HCT116 (cell line): ENCODE measurements at places on chromosomes 5 and 9. TPM values are rescaled to one million over a fixed set of nuclear protein-coding genes. Genes with fewer than 3 reads are reported as not detected.
A peak's percentile ranks its signal among the peaks of the same experiment; 100 is the strongest.

The RABL6 gene
- 98.6 TPM for total RNA-seq

The PCDHGB5 gene
- total RNA-seq: 0.15 TPM

The ARHGEF28 gene
- total RNA-seq: 6.1 TPM

The SLC6A19 gene
- not detected for total RNA-seq

The CBY3 gene
- total RNA-seq: not detected

DNA sequence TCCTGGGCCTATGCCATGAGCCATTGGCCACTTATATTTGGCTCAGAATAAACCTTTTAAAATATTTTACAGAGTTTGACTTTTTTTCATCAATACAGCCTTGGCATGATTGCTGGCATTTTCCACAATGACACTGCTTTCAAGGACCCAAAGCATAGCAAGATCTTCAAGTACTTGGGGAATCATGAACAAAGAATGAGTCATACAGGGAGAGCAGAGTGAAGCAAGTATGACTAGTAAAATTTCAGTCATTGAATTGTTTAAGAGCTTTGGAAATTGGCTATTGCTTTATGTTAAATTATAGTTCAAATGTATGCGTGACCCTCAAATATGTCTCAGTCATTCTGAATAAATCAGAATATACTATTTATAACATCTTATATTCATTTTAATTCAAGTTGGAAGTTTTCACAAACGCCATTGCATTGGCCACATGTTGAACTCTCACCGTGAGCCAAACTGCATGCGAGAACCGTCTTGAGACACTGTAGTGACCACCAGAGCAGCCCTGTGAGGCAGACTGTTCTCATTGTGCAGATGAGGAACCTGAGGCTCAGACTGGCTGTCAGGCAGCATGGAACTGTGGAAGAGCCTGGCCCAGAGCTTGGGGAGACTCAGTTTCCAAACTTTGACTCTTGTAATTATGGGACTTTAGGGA, 52.9 kb downstream of the GDNF start:
- no peaks in the 10 kb centered on the region for H3K27me3 ChIP-seq
- DNase-seq: no peak
- H3K27ac ChIP-seq: no peak overlapping the region
- peaks cover 4% of the 10 kb centered on the region; the same call in 1 of the 2 replicates for H3K4me1 ChIP-seq

DNA sequence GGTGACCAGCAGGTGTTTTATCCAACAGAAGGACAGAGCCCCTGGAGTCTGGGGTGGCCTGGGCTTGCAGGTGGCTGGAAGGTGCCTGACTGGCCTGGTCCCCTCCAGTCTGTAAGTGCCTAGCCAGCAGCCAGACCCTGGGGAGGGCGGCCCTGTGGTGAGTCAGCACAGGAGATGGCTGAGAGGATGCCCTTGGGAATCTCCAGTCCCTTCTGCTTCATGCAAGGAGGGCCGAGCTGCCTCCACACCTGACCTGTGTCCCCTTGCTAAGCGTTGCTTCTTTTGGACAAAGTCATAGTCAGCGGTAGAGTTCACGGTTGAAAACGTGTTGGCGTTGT, 20.2 kb downstream of the OBP2B start:
- no peak overlapping the region; the same call in 1 of the 2 replicates for H3K27ac ChIP-seq
- no peak overlapping the region for H3K4me3 ChIP-seq
- H3K4me1 ChIP-seq: peaks cover 24% of the 10 kb centered on the region
- no peaks in the 10 kb centered on the region for H3K27me3 ChIP-seq
- no peaks in the 10 kb centered on the region for H3K36me3 ChIP-seq

- no peaks in the 10 kb centered on the region for H3K27me3 ChIP-seq
- H3K4me1 ChIP-seq: 0 out of 2 replicates have a peak, but pooled peaks cover 2% of the 10 kb centered on the region
- H3K4me3 ChIP-seq: no peak overlapping the region
- no peak overlapping the region for H3K27ac ChIP-seq
- no peaks in the 10 kb centered on the region for H3K36me3 ChIP-seq
- no peak for DNase-seq
Observed at GRCh38 chr5:96611946-96612345, 50.2 kb upstream of the CAST start.

DNA sequence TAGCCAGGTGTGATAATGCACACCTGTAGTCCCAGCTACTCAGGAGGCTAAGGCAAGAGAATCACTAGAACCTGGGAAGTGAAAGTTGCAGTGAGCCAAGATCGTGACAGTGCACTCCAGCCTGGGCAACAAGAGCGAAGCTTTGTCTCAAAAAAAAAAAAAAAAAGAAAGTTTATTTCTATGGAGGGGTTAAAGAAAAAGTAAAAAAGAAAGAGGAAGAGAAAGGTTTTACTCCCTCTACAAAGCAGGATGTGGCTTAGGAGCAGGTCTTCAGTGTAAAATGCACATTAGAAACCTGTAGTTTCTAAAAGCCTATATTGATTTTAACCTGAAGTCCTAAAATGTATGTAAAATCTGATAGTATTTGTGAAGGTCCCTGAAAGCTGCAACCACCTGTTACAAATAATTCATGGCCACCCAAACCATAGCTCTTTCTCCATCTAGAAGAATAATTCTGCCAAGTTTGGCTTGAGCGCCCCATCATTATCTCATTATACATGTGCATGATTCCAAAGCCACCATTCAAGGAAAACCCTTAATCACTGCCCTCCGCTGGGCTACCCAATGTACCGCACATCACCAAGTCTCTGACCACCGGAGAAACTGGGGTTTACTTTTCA, 3.4 kb downstream of the FNBP1 start:
- no peak for DNase-seq
- H3K4me3 ChIP-seq: no peak overlapping the region
- H3K27ac ChIP-seq: no peak overlapping the region

- H3K27ac ChIP-seq: no peak overlapping the region
- H3K4me3 ChIP-seq: no peak overlapping the region
- no peaks in the 10 kb centered on the region for H3K27me3 ChIP-seq
- no peaks in the 10 kb centered on the region; the same call in 1 of the 2 replicates for H3K36me3 ChIP-seq
Observed at GRCh38 chr9:27538647-27539046, 9.0 kb upstream of the MOB3B start.

DNA sequence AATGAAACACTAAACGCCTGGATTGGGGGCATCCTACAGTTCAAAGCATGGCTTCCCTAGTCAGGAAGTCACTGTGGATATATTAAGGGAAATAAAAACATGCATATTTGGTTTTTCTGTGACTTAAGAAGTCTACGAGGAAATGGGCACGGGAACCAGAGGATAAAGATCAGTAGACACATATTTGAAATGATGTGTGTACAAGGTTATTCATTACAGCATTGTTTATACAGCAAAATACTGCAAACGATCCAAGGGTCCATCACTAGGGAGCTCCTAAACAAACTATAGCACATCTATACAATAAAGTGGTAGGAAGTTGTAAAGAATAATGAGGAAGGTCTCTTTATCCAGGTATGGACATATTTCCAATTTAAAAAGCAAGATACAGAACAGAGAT, 71.8 kb downstream of the EFNA5 start:
- no peaks in the 10 kb centered on the region for H3K4me1 ChIP-seq
- no peak for DNase-seq
- no peak overlapping the region for H3K27ac ChIP-seq
- H3K4me3 ChIP-seq: no peak overlapping the region
- H3K36me3 ChIP-seq: no peaks in the 10 kb centered on the region

DNA sequence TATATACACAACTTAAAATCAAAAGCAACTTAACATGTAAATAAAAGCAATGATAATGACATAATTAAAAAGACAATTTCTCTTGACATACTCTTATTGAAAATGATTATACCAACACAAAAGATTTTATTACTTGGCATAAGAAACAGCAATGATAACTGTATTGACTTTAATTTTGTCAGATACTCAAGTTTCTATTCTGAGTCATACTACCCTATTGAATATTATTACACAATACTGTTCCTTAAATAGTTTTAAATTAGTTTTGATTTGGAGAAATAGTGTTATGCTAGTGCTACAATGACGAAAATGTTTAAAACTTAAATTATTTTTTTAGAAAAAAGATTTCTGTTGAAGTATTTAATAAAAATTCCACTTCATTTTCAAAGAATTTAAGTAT, 1319.3 kb upstream of the C9orf72 start:
- no peaks in the 10 kb centered on the region for H3K4me1 ChIP-seq
- H3K27ac ChIP-seq: no peak overlapping the region
- H3K4me3 ChIP-seq: no peak overlapping the region
- H3K36me3 ChIP-seq: no peaks in the 10 kb centered on the region
- DNase-seq: no peak
- H3K27me3 ChIP-seq: no peaks in the 10 kb centered on the region

DNA sequence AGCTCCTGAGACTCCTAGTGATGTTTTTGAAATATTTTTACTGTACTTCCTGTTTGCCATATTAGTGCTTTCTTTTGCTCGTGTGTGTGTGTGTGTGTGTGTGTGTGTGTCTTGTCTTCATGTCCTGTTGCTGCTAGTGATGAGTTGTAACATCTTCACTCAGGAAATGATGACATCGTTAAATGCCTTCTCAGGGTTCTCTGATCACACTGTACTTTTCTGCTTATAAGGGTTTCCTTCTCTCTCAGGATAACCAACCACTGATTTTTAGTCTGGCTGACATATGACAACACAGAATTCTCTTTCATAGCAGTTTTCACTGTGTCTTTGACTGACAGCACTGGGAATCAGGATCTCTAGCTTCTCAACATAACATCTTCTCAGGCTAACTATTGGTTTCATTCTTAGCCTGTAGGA, 16.1 kb downstream of the SV2C start:
- H3K27ac ChIP-seq: no peak overlapping the region
- peaks cover 11% of the 10 kb centered on the region; the same call in 1 of the 2 replicates for H3K27me3 ChIP-seq
- no peaks in the 10 kb centered on the region for H3K36me3 ChIP-seq
- no peak for DNase-seq
- H3K4me3 ChIP-seq: no peak overlapping the region

- H3K27ac ChIP-seq: no peak overlapping the region
- 0 out of 2 replicates have a peak, but pooled peaks cover 3% of the 10 kb centered on the region for H3K27me3 ChIP-seq
- H3K4me1 ChIP-seq: no peaks in the 10 kb centered on the region
- DNase-seq: no peak
Observed at GRCh38 chr9:98917746-98918487, 25.8 kb upstream of the COL15A1 start.

DNA sequence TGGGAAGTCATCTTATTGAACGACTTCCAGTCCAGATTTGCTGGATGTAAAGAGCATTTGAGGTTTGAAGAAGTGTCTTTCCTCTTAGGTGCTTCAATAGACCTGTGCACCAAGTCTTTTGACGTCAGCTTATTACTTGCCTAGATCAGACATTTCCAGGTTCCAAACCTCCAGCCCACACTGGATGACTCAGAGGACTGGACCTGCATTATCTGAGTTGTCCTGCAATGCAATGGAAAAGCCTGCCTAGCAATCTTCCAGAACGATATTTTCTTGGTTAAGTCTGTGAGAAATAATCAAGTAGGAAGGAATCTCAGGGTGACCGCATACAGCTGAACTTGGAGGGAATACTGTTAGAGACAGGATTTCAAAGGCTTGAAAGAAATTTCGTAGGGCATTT, 147.2 kb upstream of the MOCS2 start:
- no peak for DNase-seq
- no peak overlapping the region for H3K4me3 ChIP-seq
- no peaks in the 10 kb centered on the region for H3K27me3 ChIP-seq
- no peak overlapping the region for H3K27ac ChIP-seq

GRCh38 chr5:124044613-124045012, 532.6 kb downstream of the CSNK1G3 start:
- no peaks in the 10 kb centered on the region for H3K27me3 ChIP-seq
- no peak for DNase-seq
- H3K27ac ChIP-seq: no peak overlapping the region
- H3K4me3 ChIP-seq: no peak overlapping the region

GRCh38 chr5:175734016-175734415, 76.1 kb downstream of the HRH2 start:
- H3K4me1 ChIP-seq: no peaks in the 10 kb centered on the region; the same call in 1 of the 2 replicates
- H3K27me3 ChIP-seq: peaks cover 6% of the 10 kb centered on the region; the same call in 1 of the 2 replicates
- H3K27ac ChIP-seq: no peak overlapping the region
- no peak for DNase-seq
- H3K36me3 ChIP-seq: no peaks in the 10 kb centered on the region

DNA sequence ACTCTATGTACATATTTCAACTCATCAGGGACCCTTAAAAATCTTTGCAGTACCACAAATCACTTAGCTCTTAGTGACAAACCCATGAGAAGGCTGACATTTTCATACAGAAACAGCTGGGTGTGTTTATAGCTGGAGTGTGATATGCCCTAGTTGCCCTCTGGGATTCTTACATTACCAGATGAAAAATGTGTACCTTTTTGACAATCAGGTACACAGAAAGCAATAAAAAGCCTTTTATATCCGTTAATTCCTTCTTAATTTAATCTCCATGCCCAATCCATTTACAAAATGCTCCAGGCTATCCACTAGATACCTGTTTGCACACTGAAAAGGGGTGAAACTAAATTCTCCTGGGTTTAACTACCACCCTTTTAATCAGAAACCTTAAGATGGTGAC, 222.9 kb downstream of the KIAA0825 start:
- no peaks in the 10 kb centered on the region for H3K4me1 ChIP-seq
- H3K27me3 ChIP-seq: no peaks in the 10 kb centered on the region
- no peak overlapping the region for H3K27ac ChIP-seq
- DNase-seq: no peak
- no peak overlapping the region for H3K4me3 ChIP-seq

DNA sequence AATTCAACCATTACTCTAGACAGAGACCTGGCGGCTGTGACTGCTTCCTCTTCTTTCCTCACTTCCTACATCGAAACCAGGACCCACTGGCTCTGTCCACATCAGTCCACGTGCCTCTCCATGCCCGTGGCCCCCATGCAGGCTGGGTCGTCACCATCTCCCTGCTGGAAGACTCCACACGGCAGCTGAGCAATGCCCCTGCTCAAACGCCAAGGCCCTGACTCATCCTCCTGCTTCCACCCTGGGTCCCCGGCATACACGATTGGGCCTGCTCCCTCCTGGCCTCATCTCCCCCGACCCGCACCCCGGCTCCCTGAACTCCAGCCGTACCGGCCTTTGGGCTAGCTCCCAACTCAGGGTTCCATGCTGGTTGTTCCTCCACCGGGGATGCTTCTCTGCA, 67.2 kb upstream of the IER5L start:
- DNase-seq: no peak
- H3K4me3 ChIP-seq: no peak overlapping the region
- H3K27me3 ChIP-seq: no peaks in the 10 kb centered on the region
- no peaks in the 10 kb centered on the region for H3K36me3 ChIP-seq

DNA sequence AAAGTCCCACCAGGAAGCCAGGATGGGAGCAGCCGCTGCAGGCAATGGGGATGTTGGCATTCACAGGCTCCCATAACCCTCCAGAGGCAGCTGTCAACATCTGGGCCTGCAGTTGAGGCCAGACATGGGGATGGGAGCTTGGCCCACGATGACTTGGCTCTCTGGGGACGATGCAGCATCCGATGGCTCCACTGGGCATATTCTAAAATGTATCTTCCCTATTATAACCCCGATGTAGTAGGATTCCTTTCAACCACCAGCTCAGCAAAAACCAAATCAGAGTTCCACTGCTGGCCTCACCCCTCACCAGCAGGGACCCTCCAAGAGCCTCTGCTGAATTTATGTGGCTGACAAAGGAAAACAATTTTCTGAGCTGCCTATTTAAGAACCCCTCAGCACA, 7.1 kb downstream of the SPRY4 start:
- DNase-seq: no peak
- peak overlapping the region; percentile 13; the same call in 1 of the 2 replicates for H3K27ac ChIP-seq
- H3K36me3 ChIP-seq: peaks cover 25% of the 10 kb centered on the region
- H3K4me1 ChIP-seq: peaks cover 69% of the 10 kb centered on the region
- no peak overlapping the region for H3K4me3 ChIP-seq

- no peak overlapping the region for H3K4me3 ChIP-seq
- no peak overlapping the region for H3K27ac ChIP-seq
- DNase-seq: no peak
- H3K36me3 ChIP-seq: no peaks in the 10 kb centered on the region
- no peaks in the 10 kb centered on the region for H3K27me3 ChIP-seq
- H3K4me1 ChIP-seq: no peaks in the 10 kb centered on the region
Observed at GRCh38 chr5:127112347-127112864, 39.1 kb upstream of the C5orf63 start.
